BE2C (cell line): ENCODE measurements at places on chromosomes 16 and 17.

- no peak for DNase-seq
Observed at GRCh38 chr17:33751702-33752065, 458.6 kb upstream of the ASIC2 start.

GRCh38 chr16:26830428-26831127, 236.1 kb upstream of the C16orf82 start:
- no peak for DNase-seq

GRCh38 chr17:42686520-42687128, 4.3 kb downstream of the CNTNAP1 start:
- peak; percentile 39 for DNase-seq

DNA sequence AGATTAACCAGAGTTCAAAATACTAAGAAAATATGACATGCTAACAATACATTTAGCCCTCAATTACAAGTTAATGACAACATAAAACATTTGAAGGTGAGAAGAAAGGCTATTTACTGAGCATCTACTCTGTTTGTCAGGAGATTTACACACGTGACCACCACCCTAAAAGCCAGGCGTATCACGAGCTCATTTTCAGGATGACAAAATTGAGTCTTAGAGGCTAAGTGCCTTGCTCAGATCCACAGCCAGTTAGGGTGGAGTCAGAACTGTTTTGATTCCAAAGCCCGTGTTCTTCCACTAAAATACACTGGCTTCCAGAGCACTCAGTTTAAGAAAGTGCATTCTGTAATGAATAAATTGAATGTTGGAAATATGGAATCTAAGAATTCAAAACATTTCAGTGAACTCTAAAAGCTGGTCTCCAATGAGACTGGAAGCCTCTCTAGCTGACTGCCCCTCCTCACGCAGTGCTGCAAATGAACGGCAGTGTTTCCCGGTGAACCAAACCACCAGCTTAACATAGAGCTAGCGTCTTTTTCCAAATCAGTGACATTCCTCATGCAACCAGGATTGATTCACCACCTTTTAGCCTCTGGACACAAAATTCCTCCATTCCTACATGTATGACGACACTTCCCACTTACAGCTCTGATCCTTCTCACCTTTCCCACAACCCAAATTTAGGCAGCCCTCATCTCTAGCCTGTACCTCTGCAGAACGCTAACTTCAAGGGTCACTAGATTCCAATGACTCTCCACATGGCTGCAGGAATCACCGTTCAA, 5.9 kb downstream of the ZDHHC7 start:
- DNase-seq, result no peak

GRCh38 chr16:72299684-72300243, 127.8 kb upstream of the PMFBP1 start:
- no peak for DNase-seq

DNA sequence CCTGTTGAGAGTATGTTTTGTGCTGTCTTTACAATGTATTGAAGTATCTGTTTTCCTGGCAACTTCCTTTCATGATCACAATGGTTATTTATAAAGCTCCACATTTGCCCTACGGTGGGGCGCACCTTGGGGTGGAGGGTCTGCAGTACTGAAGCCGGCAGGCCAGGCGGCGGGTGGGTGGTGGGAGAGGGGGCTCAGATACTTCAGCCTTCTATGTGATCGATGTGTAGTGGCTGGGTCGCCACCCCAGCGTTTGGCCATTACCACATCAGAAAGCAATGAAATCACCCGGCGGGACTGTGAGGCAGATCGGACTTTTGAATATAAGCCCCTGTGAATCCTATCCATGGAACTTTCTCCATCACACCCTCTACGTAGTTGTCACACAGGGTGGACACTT, 196.6 kb downstream of the FOXL1 start:
- DNase-seq, result no peak

- no peak for DNase-seq
Observed at GRCh38 chr17:66985338-66986237, 21.1 kb downstream of the CACNG4 start.

- DNase-seq, result no peak
Observed at GRCh38 chr16:1311738-1312466, 2.5 kb downstream of the UBE2I start.

GRCh38 chr16:68090130-68090529, 5.0 kb downstream of the NFATC3 start:
- DNase-seq, result no peak

- DNase-seq, result peak; percentile 87
Observed at GRCh38 chr17:40191237-40192208, 14.3 kb downstream of the RAPGEFL1 start.

DNA sequence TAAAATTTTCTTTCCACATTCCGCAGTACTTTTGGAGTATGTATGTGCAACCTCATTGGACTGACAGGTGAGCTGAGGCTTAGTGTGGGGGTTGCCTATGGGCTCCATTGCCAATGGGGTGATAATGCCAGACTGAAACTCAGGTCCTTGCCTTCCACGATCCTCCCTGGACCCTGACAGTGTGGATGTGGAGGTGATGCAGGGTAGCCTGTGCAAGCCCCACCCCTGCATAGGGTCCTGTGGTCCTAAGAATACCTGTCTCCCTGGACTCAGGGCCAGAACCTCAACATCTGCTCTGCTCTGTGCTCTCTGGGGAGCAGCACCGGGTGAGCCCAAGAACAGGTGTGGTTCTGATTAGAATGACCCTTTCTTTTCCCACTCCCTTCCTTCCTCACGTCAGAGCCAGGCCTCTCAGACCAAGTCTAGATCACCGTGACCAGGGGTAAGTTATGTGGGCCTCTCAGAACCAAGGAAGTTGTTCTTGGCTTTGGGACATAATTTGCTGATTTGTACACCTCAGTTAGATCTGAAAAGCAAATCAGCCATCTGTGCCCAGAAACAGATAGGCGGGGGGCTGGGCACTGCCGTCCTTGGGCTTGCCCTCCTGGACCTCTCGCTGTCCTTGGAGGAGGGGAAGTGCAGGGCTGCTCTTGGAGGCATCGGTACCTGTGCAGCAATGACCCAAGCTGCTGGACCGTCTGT, 8.4 kb upstream of the TNS4 start:
- no peak for DNase-seq

DNA sequence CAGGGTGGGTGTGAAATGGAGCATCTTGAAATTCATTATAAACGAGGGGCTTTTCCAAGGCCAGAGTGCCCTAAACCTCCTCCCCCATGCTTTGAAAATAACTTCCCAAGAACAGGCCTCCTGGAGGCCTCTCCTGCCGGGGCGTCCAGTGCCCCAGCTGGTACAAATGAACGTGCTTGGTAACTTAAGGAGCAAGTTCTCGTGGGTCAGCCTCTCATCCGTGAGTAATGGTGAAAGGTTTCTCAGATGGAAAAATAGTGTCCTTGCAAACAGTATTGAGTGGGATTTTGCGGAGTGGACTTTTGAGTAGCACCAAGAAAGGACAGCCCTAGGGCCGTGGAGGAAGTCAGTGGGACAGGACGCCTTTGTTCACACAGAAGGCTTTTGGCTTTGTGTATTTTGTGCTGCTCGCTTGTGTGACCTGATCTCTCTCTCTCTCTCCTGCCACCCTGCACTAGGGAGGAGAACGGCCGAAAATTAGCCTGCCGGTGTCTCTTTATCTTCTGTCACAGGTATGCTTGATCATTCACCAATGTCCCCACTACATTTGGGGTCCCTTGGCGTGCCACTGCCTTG, 34.6 kb downstream of the CLEC16A start:
- DNase-seq, result no peak

DNA sequence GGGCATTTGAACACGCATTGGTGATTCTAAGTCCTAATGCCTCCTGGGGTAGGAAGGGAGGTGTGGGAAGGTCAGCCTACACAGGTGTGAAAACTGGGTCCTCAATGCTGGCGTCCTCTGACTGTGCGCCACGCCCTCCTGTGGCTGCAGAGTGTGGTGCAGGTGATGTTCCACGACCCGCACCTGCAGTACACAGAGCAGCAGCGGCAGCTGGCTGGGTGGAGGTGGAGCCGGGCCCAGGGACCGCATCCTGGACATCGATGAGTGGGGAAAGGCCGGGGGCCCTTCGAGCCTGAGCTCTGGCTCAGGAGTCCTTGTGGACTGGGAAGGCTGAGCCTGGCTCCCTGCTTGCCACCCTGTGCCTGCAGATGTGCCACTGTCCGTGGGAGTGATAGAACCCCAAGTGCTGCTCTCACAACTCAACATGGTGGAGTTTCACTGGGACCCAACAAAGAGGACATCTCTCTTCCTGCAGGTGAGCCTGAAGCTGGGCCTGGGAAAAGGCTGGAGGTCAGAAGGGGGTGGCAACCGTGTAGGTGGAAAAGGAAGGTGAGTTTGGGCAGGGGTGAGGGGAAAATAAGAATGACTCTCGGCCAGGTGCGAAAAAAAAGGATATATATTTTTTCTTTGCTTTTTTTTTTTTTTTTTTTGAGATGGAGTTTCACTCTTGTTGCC, 14.0 kb upstream of the STAC2 start:
- peak; percentile 64 for DNase-seq

DNA sequence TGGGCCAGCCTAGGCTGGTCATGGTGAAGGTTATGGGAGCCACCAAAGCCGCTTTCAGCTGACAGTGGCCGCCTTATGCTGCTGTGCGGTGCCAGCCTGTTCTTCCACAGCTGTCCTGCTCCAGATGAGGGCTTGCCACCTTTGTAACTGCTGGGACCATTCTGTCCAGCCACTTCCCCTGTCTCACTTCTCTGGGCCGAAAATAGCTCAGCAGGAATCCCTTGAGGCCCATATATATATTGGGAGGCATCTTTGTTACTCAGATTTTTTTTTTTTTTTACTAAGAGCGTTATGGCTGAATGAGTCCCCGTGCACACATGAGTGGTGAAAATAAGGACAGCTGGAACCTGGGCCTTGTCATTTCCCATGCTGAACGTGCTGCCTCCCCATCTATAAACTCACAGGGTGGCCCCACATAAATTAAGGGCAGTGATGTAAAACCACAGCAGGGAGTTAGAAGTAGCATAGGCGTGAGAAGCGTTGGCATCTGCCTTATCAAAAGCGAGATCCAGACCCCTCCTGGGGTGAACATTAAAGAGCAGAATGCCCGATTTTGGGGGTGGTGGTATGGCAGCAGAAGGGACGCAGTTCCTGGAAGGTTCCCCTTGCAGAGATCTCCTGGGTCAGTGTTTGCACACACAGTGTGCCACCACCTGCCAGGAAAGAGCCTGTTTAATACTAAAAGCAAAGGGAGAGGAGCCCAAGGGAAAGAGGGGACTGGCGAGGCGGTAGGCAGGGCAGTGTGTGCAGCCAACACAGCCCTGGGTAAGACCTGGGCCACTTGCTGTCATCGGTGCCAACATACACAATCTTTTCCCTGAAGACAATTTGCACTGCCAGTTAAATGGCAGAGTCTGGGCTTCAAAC, 57.8 kb downstream of the USP43 start:
- no peak for DNase-seq

DNA sequence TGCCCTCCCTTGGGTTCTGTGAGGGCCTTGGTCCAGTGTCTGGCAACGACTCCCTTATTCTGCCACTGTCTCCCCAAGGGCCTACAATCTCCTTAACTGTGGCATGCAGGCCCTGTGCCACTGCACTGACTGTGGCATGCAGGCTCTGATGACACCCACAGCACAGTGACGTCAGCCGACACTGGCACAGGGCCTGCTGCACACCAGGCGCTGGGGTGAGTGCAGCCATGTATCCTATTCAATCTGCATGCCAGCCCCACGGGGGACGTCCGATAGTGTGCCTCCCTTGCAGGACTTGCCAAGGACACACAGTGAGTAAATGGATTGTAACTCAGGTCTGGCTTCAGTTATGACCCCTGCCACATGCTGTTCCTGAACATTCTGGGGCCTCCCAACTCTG, 39.8 kb upstream of the RASD1 start:
- peak; percentile 13 for DNase-seq

- peak; percentile 3 for DNase-seq
Observed at GRCh38 chr17:83062818-83063671, 16.4 kb upstream of the METRNL start.

DNA sequence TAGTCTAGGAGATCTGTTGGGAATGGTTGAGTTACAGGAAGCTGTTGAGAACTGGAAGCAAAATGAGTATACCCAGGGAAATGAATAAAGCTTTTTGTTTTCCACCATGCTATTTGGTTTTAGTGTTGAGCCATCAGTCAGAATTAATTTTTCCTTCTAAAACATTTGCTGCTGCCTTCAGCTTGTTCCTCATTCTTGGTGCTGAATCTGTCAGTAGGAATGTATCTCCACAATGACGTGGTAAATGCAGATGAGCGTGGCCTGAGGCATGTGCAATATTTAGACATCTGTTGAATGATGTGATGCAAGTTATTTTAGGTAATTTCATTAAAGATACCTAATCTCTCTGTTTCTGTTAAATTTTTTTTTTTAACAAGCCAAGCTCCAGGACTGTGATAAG, 10.9 kb downstream of the HAPSTR1 start:
- no peak for DNase-seq

DNA sequence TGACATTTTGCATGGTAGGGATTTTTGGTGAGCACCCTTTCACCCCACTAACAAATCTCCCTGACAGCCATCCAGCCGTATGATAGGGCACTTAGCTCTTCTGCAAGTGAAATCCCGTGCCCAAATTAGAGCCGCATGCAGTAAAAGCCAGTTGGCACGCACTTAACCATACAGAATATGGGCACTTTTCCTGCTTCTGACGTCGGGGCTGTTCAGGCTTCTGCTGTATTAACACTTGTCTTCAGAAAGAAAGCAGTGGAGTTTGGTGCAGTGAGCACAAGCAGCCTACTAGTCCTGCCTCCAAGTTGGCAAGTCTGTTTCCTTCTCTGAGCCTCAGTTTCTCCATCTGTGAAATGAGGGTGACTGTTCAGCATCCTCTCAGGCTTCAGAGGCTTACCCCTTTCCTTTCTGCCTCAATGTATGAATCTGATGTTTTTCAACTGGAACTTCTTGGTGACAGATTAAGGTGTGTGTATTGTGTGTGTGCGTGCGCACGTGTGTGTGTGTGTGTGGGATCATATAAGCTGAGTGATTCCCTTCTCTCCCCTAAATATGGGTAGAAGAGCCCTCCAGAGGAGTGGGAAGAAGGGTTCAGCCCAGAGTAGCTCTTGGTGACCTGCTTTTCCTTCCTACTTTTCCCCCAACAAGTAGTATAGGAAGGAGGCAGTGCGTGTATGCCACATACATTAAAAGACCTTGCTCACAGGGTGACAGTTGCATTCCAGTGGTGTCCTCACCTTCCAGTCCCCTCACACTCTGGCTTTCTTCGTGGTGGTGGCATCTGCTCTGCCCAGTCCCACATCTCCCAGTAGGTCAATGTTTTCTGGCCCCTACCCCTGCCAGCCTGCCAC, 19.0 kb downstream of the IGF2BP1 start:
- DNase-seq, result no peak

GRCh38 chr17:40139566-40140058, 725 bp upstream of the CASC3 start:
- DNase-seq, result no peak
